Skin of body (tissue), 3 donors: ENCODE measurements at places on chromosomes 5 and 9. TPM values are rescaled to one million over a fixed set of nuclear protein-coding genes. Genes with fewer than 3 reads are reported as not detected.

GRCh38 chr5:31033295-31033694, 160.2 kb upstream of the CDH6 start:
- DNase-seq = no peak

DNA sequence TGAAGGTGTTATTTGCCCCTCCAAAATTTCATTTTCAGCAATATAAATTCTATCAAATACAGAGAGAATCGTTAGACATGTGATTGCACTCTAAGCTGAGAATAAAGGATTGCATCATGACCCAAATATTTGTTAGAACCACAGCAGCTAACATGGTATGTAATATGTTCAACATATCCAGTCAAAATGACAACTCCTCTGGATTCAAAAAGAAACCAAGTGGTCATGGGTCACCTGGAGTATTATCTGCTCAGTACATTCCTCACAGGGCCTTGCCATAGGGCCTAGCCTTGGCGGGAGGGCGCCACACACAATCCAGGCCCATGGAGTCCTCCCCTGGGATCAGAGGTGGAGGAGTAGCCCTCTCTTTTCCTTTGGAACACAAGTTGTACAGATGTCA, 179.2 kb downstream of the HSD17B3 start:
- DNase-seq = peak; percentile 90

DNA sequence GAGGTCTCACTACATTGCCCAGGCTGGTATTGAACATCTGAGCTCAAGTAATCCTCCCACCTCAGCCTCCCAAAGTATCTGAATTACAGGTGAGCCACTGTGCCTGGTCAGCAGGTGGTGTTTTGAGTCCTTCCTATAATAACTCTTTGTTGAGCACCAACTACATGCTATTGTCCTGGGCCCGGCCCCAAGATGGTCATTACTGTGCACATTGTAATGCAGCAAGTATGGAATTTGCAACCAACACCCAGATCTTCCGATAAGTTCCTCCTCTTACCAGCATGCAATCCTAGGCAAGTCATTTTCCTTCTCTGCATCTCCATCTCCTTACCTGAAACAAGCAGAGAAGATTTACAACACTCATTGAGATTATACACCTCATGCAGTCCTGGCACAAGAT, 510.3 kb upstream of the KLF4 start:
- DNase-seq = no peak

- DNase-seq = no peak
Observed at GRCh38 chr5:68898951-68899471, 194.8 kb upstream of the SLC30A5 start.

The PCDHGB7 gene
- total RNA-seq = 7.6 TPM

The GFRA3 gene
- total RNA-seq = 4.3 TPM

The OR1Q1 gene
- not detected for total RNA-seq

DNA sequence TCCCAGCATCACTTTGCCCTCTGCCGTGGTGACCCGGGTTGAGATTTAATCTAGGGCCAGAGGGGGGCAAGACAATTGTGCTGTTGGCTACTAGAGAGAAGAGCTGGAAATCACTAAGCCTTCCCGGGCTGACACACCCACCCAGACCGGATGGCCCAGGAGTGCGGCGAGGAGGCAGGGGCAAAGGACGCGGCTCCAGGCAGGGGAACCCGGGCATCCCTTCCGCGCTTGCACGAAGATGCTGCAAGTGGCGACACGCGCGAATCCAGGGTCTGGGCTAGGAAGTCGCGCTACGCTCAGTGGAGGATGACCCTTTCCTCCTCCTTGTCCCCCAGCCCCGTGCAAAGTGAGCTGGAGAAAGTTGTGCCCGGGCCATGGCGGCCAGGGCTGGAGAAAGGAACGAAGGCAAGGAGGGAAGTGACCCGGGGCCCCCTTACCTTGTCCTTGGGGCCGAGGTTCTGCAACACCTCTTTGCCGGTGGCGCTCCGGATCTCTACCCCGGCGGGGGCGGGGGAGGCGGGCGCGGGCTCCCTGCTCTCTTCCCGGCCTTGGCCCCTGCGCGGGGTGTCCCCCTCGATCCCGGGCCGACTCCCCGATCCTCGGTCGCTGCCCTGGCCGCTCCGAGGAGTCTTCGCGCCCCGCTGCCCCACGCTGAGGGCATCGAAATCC, 693 bp downstream of the DPYSL3 start:
- no peak for DNase-seq

GRCh38 chr5:169801781-169802180, 164.7 kb downstream of the DOCK2 start:
- DNase-seq = no peak

DNA sequence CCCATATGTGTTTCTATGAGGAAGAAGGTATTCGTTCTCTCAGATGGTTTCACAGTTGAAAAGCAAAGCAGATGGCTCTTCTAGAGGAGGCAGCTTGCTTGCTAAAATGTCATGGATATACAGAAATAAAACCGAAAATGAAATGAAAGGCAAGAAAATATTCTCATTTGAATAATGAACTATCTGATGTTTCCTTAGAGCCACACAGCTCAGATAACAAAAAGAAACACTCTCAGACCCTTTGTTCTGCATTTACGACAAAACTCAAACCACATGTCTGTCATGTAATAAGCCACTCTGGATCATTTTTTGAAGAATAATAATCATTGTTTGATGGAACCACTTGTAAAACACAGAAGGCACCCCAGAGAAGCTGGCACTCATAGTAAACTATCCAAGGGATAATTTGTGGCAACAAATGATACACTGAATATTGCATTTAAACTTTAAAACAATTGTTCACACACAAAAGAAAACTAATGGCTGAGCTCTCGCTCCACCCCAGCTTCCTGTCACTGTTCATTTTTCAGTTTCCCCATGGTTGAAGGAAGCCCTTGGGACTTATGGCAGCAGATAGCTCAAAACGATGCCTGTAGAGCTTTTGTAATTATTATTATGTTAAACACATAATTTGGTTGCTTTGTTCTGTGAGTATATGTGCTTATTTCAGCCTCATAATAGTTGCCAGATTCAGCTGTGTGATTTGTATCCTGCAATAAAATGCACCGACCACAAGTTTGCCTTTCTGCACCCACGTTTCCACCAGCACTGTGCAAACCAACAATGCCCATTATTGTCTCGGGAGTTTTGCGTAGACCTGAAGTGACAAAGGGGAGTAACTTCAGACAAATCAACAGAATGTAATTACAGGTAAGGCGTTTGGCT, 256.0 kb downstream of the TMEM167A start:
- peak; percentile 38 for DNase-seq

GRCh38 chr5:80189201-80189600, 66.6 kb downstream of the SERINC5 start:
- no peak for DNase-seq

GRCh38 chr9:2816476-2817141, 27.3 kb downstream of the PUM3 start:
- no peak for DNase-seq

The ZNF454 gene
- 4.2 TPM for total RNA-seq
